H1 (cell line): ENCODE measurements at places on chromosomes 2 and 18. TPM values are rescaled to one million over a fixed set of nuclear protein-coding genes. Genes with fewer than 3 reads are reported as not detected.
A peak's percentile ranks its signal among the peaks of the same experiment; 100 is the strongest.

DNA sequence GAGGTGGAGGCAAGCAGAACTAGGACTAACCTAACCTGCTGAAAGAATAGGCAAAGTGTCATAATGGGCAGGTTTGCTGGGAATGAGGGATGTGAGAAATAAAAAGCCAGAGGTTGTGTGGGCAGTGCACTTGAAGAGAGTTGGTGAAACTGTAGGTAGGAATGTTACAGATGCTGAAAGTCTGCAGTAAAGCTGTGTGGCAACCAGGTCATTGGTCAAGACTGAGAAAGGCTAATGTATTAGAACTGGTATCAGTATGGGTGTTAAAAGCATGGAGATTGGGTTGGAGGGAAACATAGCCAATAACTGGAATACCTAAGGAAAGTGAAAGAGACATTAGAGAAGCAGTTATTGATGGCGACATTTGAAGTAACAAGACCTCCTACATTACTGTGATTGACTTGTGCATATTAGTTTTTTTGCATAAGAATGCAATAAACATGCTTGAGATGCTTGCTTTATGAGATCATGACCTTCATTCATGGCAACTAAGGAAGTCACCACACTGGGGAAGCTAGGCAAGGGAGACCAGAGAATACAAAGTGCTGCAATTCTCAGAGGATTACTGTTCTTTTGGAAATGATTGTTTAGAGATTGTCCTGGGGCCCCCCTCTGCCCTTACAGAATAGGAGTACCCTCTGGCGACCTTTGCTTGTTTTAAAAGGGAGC lies 11.8 kb downstream of the GULP1 start:
- H3K27ac ChIP-seq, result peak overlapping the region; percentile 75
- H3K4me3 ChIP-seq, result 0 out of 2 replicates have a peak overlapping the region, but pooled peaks have one; percentile 9
- no peak for DNase-seq
- peaks cover 33% of the 10 kb centered on the region for H3K4me1 ChIP-seq
- no peaks in the 10 kb centered on the region for H3K36me3 ChIP-seq
- H3K27me3 ChIP-seq, result no peaks in the 10 kb centered on the region

DNA sequence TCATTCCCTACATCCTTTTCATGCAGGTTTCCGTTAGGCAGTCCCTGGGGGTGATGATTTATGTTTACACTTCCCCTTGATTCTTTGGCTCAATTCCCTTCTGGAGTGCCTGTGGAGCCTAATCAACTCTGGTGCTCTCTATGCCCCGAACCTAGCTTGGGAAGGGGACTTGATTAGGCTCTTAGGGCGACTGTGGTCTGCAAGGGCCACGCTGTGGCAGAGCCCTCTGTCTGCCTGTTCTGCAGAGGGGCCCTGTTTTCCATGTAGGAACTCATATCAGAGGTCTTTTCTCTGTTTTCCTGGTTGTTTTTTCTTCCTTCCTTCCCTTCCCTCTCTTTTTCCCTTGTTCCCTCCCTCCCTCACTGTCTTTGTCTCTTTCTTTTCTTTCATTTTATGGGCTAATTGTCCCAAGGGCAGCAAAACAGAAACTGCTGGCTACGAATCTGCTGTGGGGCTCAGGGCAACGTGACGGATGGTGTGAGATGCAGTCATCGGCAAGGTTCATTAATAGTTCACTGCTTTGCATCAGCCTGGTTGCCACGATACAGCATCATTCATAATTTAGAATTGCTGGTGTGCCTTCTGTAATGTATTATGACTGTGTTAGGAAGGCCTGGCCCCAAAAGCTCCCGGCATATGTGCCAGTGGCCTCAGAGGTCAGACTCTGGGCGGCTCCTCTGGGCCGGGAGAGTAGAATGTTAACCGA lies 134.5 kb downstream of the NAPG start:
- no peaks in the 10 kb centered on the region for H3K27me3 ChIP-seq
- no peaks in the 10 kb centered on the region for H3K36me3 ChIP-seq
- no peak overlapping the region for H3K4me3 ChIP-seq
- DNase-seq, result no peak
- no peaks in the 10 kb centered on the region for H3K4me1 ChIP-seq

DNA sequence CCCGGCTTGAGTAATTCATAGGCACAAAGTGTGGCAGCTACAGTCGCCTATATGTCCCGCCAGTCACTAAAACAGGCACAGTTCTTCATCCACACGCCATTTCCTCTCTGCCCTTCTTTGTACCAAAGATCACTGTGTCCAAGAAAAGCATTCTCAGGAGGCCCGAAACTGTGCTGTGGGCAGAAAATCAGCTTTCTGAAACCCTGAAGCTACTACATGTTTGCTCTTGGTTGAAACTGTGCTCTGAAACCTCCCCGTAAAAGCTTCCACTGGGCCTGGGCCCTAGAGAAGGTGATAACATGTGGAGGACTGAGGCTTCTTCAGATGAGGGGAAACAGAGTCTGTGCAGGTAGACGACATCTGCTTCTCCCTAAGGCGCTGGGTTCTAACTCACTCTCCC lies 75.6 kb upstream of the ID2 start:
- no peaks in the 10 kb centered on the region for H3K4me1 ChIP-seq
- H3K27ac ChIP-seq, result no peak overlapping the region
- no peak overlapping the region for H3K4me3 ChIP-seq

COBLL1 gene
- total RNA-seq, result 5.2 and 6.2 TPM in 2 replicates

DNA sequence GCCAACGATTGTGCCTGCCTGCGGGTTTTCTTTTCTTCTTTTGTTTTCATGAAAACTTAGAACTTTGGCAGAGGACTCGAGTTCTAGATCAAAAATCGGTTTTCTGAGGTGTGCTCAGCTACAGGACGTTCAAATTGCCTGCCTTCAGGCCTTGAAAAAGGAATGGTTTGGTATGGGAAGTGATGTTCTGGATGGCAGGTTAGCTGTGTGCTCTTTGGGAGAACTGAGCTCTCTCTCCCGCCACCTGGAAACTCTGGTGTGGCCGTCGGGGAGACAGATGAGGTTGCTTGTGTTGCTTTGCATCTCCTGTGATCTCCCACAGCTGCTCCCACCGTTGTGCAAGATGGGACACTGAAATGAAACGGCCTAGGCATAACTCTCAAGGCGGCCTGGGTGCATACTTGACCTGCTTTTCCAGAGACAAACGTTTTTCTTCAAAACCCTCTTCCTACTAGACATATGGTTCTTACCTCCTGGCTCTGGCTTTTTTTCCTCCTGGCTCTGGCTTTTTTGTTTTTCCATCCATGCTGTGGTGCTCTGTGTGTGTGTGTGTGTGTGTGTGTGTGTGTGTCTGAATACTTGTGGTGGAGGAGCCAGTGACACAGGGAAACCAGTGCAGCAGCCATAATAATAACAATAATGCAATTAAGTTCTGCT lies 2.0 kb downstream of the FMNL2 start:
- peaks cover 9% of the 10 kb centered on the region; the same call in 1 of the 2 replicates for H3K4me1 ChIP-seq
- no peaks in the 10 kb centered on the region for H3K36me3 ChIP-seq
- H3K27me3 ChIP-seq, result no peaks in the 10 kb centered on the region
- H3K27ac ChIP-seq, result no peak overlapping the region
- H3K4me3 ChIP-seq, result peak overlapping the region; percentile 62
- peak; percentile 58 for DNase-seq

CHRND gene
- not detected in 2 replicates for total RNA-seq

RNU2-63P gene
- 6.6 and 8.3 TPM in 2 replicates for total RNA-seq

CDH7 gene
- total RNA-seq, result 1.3 and 1.5 TPM in 2 replicates

SERPINB10 gene
- total RNA-seq, result not detected in 2 replicates

DNA sequence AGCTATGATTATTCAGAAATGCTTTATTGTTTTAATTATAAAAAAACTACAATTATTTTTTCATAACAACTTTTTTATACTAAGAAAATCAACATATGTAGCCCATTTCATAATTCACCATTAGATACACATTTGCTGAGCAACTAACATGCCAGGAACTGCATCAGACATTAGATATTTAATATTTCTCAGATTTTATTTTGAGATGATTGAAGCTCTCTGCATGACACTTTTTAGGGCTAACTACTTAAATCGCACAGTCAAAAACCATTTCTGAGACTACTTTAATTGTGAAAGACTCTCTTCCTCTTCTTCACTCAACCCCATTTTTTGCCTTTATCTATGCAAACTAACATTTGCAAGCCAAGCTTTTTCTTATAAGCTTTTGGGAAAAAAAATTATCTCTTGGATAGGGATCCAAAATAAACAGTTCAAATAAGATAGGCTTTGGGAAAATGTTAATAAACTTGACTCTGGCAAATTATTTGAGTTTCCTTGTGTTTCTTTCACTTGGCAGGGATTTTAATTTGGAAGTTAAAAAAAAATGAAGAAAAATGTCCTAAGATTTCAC lies 9.1 kb upstream of the COL3A1 start:
- DNase-seq, result no peak
- H3K27me3 ChIP-seq, result no peaks in the 10 kb centered on the region
- no peaks in the 10 kb centered on the region for H3K36me3 ChIP-seq
- H3K4me3 ChIP-seq, result no peak overlapping the region
- no peak overlapping the region for H3K27ac ChIP-seq

- H3K27ac ChIP-seq, result no peak overlapping the region
- H3K4me1 ChIP-seq, result peaks cover 2% of the 10 kb centered on the region; the same call in 1 of the 2 replicates
- no peaks in the 10 kb centered on the region for H3K36me3 ChIP-seq
These were observed 1184.0 kb upstream of the GYPC start for GRCh38 chr2:125471963-125472362.

CTAGE1 gene
- total RNA-seq, result not detected in 2 replicates

DNA sequence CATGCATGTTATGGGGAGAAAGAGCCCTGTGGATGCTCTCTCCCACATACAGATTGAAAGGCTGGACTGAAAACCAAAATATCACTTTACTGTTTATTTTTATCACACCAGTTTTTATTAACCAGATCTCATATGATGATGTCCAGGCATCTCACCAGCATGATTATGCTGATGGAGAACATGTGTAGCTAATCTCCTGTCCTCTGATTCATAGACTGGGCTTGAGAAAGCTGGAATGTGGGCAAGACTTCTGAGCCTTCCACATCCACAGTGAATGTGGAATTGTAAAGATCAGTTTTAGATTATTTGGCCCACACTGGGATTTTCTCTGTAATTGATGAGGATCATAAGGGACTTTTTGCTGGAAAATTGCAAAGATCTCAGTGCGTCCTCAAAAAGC lies 137.9 kb downstream of the ICOS start:
- no peak overlapping the region for H3K4me3 ChIP-seq
- no peak for DNase-seq
- H3K36me3 ChIP-seq, result no peaks in the 10 kb centered on the region
- H3K27ac ChIP-seq, result no peak overlapping the region

GRCh38 chr2:136004965-136005364 lies 19.5 kb upstream of the DARS1 start:
- no peak overlapping the region for H3K27ac ChIP-seq
- H3K4me3 ChIP-seq, result no peak overlapping the region
- peaks cover 4% of the 10 kb centered on the region for H3K4me1 ChIP-seq
- DNase-seq, result no peak
- H3K27me3 ChIP-seq, result no peaks in the 10 kb centered on the region

GRCh38 chr2:120596990-120597594 lies 138.6 kb upstream of the GLI2 start:
- DNase-seq, result no peak
- H3K4me1 ChIP-seq, result peaks cover 13% of the 10 kb centered on the region

- H3K36me3 ChIP-seq, result no peaks in the 10 kb centered on the region
- H3K27me3 ChIP-seq, result no peaks in the 10 kb centered on the region
- no peak for DNase-seq
- no peak overlapping the region for H3K4me3 ChIP-seq
- H3K27ac ChIP-seq, result no peak overlapping the region
These were observed 65.9 kb downstream of the C1D start for GRCh38 chr2:67996772-67997527.

DNA sequence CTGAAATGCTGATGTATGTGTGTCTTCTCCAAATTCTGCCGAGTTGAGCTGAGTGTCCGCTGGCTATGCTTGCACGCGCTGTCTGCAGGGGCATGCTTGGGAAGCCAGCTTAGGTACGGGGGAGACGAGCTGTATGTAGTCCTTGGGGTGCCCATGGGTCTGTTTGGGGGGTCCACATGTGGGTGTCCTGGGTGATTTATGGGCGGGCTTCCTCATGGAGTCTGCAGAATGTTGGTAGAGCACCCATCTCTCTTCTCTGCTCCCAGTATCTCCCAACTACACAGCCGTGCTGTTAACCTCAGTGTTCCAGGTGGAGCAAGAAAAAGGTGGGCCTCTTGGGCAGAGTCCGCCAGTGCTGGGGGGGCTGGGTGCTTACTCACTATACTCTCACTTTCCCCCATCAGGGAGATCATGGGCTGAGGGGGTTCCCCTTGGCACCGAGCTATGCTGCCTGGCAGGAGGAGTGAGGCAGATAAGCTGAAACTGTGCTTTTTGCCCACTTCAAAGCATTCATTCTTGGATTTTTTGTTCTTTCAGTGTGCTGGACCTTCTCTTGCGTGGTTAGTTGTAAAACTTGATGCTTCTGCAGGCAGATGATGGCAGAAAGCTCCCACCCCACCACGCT lies 128.2 kb upstream of the ALKAL2 start:
- H3K27ac ChIP-seq, result no peak overlapping the region
- H3K4me3 ChIP-seq, result no peak overlapping the region
- no peaks in the 10 kb centered on the region for H3K4me1 ChIP-seq

- no peaks in the 10 kb centered on the region for H3K36me3 ChIP-seq
- H3K4me3 ChIP-seq, result no peak overlapping the region
- no peak for DNase-seq
- no peak overlapping the region for H3K27ac ChIP-seq
- H3K27me3 ChIP-seq, result no peaks in the 10 kb centered on the region
These were observed 48.8 kb downstream of the TCF4 start for GRCh38 chr18:55539240-55539639.

DNA sequence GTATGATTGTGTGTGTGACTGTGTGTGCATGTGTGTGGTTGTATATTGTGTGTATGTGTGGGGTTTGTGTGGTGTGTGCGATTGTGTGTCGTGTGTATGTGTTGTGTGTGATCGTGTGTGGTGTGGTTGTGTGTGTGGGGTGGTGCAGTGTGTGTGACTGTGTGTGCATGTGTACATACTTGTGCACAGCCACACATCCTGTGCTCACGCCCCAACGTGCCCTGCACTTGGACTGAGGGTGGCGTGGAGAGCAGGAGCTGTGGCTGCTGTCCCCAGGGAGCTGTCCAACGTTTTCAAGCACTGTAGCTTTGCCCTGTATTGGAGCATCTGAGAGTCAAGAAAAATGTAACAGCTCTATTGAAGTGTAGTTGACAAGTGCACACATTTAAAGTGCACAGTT lies 243.2 kb upstream of the HDAC4 start:
- H3K36me3 ChIP-seq, result no peaks in the 10 kb centered on the region
- H3K4me3 ChIP-seq, result no peak overlapping the region
- no peaks in the 10 kb centered on the region for H3K27me3 ChIP-seq
- no peak overlapping the region for H3K27ac ChIP-seq
- DNase-seq, result no peak
